ENCODE measurements at places on chromosomes 5 and 9.
A peak's percentile ranks its signal among the peaks of the same experiment; 100 is the strongest.

GRCh38 chr5:10704949-10705621 is 55.9 kb downstream of the DAP start:
- DNase-seq: peak; percentile 86

- DNase-seq: peak; percentile 55
Measured at GRCh38 chr9:136225748-136226679, 19.6 kb downstream of the QSOX2 start.

DNA sequence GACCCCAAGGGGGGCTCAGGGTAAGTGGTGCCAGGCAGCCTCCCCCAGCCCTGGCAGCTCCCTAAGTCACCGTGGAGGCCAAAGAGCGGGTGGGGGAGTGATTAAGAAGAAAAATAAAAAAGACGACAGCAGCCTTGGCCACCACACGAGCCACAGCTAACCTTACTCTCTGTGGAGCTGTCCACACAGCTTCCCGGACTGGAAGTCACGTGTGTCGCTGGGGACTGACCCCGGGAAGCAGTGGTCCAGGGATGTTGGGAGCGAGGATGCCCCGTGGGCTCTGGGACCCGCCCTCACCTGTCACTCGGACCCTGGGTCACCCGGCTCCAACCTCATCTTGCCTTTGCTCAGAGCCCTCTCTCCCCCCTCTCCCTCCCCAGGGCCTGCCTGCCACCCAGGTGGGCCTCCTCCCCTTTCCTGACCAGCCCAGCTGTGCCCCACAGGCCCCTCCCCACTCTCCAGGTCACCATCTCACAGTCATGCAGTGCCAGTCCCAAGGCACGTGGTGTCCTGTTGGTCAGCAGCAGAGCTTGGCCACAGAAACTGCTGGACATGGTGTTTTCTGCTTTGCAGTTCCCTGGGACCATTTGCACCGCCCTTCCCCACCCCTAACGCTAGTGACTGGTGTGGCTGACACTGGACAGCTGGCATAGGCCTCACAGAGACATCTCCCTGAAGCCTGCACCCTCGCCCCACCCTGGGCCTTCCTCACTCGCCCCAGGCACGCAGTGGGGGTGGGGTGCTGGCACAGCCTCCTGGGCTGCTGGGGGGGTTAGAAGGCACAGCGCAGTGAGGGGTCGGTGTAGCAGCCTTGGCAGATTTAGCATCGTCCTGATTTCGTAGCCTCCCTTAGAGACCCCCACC is 9.8 kb upstream of the EXOC3 start:
- no peak for DNase-seq

- no peak for DNase-seq
Measured at GRCh38 chr5:6861667-6862066, 148.4 kb downstream of the TENT4A start.

DNA sequence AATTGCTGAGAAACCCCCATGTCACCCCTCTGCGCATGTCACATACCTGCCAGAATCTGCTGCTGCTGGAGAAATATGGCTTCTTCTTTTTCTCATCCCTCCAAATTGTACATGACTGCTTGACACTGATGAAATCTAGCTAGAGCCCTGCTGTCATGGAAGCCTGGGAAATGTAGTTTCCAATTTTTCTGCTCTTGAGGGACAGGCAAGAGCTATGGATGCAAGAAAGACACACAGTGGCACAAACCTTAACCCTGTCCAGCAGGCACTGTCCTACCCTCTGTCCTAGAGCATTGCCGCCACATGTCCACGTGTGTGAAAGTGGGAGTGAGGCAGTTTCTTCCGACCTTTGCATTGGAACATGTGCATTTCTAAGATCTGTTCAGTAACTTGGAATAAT is 255.5 kb upstream of the SEMA6A start:
- DNase-seq: no peak

DNA sequence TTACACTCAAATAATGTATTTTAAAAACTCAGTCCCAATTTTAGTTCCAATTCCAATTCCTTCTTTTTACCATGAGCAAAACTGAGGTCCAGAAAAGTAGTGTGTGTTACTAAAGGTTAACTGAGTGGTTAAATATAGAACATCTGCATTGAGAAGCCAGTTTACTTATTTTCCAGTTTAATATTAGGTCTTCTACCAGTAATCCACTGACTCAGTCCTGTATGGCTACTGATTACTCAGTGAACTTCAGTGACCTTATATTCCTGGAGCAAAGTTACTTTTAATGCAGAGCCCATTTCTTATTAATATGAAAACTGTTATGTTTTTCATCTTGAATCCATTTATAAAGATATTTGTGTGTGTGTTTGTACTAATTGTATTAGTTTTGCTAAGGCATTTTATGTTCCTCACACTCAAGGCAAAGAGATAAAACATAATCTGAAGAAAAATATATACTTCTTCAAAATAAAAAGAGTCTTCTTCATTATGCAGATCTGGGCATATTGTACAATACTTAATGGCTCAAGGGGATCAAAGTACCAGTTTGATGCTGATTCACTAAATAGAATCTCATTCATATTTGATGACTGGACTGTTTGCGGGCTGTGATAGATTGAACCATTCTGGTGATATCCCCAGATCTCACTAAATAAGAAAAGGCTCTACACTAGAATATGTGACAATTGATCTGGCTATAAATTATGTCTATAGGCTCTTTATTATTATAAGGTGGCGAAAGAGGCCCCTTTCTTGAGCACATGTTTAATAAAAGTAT is 60.8 kb downstream of the DMXL1 start:
- DNase-seq: no peak

GRCh38 chr5:33969572-33970452 is 14.7 kb downstream of the SLC45A2 start:
- DNase-seq: peak; percentile 65

DNA sequence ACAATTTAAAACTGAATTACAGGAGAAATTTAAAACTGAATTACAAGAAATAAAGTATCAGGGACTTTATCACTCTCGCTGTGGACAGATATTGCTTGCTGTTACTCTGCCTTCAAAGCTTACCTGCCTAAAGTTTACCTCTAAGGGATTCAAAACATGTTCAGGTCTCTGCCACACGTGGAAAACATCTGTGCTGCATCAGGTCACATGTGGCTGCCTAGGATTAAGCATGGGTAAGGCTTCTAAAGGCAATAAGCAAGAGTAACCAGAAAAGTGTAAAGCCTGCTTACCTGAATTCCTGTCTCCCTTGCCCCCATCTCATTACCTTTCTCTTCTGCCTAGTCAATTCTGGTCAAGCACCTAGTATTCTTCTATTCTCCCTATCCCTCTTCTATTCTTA is 18.9 kb downstream of the MINAR2 start:
- no peak for DNase-seq

DNA sequence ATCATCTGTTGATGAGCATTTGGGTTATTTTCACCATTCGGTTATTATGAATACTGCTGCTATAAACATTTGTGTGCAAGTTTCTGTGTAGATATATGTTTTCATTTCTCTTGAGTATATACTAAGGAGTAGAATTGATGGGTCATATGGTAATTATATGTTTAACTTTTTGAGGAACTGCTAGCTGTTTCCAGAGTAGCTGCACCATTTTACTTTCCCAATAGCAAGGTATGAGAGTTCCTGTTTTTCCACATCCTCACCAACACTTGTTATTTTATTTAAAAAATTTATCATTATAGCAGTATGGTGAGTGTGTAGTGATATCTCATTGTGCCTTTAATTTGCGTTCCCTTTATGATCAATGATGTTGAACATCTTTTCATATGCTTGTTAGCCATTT is 29.2 kb downstream of the CD14 start:
- no peak for DNase-seq

GRCh38 chr5:96074870-96075269 is 113.2 kb upstream of the ELL2 start:
- no peak for DNase-seq

DNA sequence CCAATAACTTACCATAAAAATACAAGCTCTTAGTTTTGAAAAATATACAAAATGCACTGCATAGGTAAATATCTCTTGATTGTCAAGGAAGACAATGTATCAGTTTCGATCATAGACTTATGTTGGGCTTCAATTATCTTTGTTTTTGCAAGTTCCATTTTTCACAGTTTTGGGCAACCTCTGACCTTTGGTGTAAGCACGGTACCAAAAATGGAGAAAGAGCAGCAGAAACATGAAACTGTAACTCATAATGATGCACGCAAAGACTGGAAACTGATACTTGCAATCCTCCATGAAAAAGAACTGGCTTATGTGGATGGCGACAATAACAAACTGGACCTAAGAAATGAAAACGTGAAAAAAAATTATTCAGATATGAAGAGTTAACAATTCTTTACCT is 54.5 kb upstream of the DEPDC1B start:
- DNase-seq: no peak

- DNase-seq: no peak
Measured at GRCh38 chr5:107147589-107147988, 523.1 kb downstream of the EFNA5 start.

DNA sequence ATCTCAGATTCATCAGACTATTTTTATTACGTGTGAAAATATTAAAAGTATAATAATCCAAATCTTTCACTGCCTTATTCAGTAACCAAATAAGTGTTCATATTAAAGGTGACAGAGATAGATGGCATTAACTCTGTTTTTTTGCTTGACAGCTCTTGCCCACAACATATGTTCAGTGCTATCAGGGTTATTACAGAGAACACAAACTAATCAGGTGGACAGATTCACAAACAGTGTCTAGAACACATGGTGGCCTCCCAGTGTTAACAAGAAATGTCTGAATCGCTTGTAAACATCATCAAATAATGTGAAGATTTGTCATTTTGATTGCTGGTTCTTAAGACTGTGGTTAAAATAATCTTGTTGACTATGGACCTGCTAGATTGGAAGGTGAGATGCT is 609.1 kb upstream of the GRAMD2B start:
- no peak for DNase-seq

DNA sequence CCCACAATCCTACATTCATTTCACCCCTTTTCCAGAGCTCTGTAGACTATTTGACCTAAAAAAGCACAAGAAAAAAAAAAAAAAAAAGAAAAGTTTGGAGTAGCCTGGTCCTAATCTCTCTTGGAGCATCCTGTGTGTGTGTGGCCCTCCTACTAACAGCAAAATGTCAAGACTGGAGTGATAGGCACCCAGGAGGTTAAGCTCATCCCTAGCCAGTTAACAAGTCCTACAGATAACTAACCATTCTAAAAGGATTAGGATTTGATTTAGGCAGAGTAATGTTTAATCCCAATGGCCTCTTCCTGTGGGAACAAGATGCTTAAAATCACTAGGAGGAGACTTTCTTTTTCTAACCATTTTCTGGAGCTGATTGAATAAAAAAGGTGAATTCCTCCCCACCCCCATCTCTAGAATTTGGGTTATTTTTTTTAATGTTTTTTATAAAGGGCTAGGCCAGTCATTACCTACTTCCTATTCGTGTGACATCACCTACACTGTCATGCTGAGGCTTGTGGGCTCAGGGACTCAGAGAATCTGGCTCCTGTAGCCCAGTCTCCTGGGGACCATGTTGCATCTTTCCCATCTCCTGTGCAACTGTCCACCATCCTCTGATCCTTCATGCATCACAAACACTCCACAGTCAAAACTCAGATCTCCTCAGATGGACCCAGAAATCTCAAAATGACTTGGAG is 43.2 kb upstream of the NR3C1 start:
- DNase-seq: no peak

DNA sequence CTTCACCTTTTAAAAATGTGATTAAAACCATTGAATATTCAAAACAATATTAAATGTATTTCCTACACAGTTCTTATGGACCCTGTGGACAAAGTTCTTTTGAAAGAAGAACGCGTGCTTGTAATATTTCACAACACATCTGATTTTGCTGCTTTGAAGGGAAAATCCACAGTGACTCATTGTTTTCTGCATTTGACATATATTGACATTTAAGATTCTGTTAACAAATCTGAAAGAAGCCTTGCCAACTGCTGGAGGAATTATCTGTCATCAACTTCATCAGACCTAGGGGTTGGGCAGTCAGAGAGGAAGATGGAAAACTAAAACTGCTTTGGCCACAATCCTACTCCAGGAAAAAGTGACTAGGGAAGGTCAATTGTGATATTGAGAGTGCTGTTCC is 56.9 kb upstream of the RASEF start:
- DNase-seq: no peak

- no peak for DNase-seq
Measured at GRCh38 chr5:12322042-12322441, 417.8 kb upstream of the CTNND2 start.

DNA sequence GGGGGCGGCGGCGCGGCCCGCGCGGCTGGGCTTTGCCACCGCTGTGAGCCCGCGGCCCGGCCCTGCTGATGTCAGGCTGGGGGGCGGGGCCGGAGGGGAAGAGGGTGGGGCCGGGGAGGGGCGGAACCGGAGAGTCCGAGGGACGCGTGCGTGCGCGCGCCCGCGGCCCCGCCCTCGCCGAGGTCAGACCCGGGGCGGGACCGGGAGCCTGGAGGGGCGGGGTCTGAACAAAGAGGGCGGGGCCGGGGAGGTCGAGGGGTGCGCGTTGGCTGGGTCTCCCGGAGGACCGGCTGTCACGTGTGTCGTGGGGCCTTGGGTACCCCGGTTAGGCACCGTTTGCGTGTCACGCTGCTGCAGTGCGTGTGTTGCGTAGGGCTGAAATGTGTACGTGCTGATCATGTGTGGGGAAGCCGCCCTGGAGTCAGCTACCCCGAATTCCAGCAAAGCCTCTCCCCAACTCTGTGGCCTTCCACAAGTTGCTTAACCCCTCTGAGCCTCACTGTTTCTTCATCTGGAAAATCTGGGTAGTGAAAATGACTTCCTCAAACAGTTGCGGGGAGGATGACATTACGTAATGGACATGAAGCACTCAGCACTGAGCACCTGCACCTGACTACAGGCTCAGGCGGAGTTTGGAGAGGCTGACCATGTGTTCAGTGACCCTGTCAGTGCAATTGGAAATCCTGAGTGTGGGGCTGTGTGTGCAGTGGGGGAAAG is at the start of gene RALGDS:
TSS of gene RALGDS (minus strand) at position 43 of the 717 bp plus-strand sequence. CDS start 86 bp downstream, outside the sequence.
- peak; percentile 87 for DNase-seq

DNA sequence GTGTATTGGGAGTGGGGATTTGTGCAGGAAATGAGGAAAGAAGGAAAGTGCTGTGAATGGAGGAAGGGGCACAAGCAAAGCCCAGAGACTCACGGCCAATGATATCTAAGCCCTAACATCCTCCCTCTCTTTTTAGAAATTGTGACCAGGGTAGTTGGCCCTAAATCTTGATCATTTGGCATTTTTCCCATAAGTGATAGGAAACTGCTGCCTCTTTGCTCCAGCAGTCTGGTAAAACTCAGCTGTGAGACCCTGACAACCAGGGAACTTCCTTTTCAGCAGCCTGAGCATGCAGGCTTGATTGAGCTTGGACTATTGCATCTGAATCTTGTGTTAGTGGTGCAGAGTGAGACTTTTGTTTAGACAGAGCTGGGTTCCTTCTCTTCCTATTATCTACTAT is 9.6 kb upstream of the ADRB2 start:
- DNase-seq: no peak

- DNase-seq: no peak
Measured at GRCh38 chr5:124021066-124021641, 509.2 kb downstream of the CSNK1G3 start.

DNA sequence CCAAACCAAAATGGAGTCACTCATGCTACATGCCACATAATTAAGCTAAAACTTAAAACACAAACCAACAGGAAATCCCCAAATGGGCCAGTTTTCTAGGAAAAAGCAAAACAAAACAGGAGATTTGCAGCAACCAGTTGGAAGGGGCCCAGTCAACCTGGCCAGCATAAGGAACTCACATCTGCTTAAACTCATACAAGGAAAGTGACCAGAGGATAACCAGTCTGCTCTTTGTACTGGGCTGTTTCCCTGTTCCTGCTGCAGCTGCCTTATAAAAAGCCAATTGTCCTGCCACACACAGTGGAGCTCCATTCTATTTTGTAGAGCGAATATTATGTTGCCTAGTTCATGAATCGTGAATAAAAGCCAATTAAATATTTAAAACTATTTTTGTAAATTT is 29.5 kb upstream of the PTPDC1 start:
- DNase-seq: no peak

Data from lung microvascular endothelial cell (primary cell).